ENCODE measurements at places on chromosomes 7 and 10.

DNA sequence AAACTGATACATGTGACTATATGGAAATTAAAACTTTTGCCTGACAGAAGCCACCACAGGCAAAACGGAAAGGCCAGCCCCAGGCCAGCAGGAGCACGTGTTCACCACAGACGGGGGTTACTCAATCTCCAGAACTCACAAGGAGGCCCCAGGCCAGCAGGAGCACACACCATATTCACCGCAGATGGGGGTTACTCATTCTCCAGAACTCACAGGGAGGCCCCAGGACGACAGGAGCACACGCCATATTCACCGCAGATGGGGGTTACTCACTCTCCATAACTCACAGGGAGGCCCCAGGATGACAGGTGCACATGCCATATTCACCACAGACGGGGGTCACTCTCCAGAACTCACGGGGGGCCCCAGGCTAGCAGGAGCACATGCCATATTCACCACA is 61.5 kb downstream of the NKX6-2 start:
- no peak for DNase-seq

DNA sequence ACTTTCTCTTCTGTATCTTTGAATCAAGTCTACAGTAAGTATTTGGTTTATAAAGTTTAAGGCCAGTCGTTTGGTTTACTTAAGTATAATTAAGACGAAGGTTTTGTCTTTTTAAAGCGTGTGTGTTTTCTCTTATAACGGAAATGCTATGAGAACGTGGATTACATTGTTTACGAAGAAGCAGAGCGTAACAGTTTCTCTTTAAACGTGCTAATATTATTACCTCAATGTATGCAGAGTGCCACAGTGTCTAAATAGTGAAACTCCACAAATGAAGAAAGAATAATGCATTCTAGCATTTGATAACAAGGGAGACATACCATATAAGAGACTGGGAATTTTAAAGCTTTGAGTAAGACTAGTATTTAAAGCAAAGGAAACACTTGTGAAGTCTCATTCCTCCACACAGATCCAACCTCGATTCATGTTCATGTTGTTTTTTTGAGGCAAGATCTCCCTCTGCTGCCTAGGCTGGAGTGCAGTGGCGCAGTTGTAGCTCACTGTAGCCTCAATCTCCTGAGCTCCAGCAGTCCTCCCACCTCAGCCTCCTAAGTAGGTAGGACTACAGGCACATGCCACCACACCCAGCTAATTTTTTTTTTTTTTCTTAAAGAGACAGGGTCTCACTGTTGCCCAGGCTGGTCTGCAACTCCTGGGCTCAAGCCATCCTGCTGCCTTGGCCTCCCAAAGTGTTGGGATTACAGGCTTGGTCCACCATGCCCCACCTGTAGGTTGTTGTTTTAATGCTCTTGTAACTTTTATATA is 75.1 kb downstream of the ANKRD61 start:
- peak; percentile 30 for DNase-seq

- DNase-seq = no peak
Observed at GRCh38 chr10:132848951-132849545, 63.1 kb upstream of the NKX6-2 start.

- no peak for DNase-seq
Observed at GRCh38 chr7:144503215-144503614, 99.7 kb upstream of the NOBOX start.

DNA sequence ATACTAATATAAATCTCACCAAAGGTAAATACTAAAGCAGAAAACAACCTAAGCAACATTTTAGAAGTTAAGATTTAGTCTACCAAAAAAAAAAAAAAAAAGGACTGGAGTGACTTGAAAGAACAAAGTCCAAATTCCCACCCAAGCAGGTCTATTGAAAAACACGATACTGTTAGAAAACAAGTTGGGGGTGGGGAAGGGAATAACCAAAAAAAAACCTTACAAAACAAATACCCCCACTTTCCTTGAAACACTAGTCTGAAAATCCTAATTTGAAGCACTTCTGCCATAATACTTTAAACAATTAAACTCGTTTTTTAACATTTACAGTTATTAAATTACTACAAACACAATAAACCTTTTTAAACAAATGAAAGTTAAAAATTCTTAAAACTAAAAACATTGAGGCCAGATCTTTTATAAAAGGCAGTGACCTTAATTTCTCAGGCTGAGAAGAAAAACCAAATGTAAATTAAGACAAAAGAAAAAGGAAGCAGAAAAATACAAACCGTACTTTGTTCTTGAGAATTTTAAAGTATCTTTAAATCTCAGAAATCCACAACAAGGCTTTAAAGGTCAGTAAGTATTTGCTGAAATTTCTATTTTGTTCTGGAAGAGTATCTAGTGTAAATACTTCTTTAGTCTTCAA is 135.1 kb downstream of the NRBF2 start:
- DNase-seq = no peak

- DNase-seq = no peak
Observed at GRCh38 chr7:98365863-98366561, 34.9 kb downstream of the BAIAP2L1 start.

GRCh38 chr7:152013974-152014373 is 11.5 kb upstream of the GALNT11 start:
- DNase-seq = no peak

DNA sequence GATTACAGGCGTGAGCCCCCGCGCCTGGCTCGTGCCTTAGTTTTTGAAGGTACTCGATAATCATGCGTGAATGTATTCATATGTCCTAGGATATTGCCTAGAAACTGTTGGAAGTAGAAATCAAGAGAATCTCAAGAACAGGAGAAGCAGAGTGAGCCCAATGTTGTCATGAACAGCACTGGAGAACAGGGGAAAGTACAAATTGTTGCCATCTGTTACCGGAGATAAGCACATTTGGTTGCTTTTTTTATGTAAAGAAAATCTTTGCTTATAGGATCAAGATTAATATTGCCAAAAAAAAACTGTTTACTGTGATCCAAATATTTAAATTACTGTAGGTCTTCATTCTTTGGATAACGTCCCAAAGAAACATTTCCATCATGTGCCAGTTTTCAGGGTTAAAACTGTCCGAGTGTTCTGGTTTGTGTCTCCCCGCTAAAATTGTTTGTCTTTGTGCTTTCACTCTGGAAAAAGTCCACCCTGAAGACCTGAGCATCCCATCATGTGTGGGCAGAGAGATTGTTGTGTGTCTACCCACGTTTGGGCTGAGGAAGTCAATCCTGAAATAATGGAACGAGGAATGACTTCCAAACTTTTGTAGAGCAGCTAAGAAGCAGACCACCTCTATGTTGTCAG is 95.7 kb upstream of the CELF2 start:
- no peak for DNase-seq

GRCh38 chr10:47207281-47207615 is 92.7 kb upstream of the GDF10 start:
- DNase-seq = no peak

DNA sequence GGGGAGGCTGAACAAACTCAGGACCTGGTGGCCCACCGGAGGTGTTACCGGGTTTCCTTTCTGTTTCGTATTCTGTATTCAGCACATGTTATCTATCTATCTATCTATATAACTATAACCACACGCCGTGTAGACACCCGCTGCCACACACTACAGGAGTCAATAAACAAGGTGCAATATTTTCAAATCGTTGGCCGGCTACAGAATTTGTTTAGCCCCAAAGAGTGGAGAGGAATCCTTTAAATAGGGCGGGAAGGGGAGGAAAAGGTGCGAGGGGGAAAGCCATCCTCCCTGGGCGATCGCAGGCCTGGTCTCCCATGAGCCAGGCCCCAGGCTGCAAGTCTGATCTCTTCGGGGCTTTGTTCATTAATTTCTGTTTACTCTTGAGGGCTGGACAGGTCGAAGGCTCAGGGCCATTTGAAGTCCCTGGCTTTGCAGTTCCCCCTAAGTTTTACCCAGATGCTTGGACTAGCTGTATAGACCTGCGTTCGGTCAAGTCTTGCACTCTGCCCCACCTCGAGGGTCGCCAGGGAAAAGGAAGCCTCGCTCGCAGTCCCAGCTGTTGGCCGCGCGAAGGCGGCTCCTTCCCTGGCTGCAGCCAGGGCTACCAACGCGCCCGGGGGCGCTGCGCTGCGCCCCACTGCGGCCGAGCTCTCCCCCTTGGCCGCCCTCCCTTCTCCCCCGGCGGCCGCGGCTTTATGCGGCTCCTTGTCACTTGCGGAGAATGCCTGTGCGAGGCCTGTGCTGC is 3.8 kb downstream of the NKX2-3 start:
- DNase-seq = no peak
